Activated T-helper 1 cell treated with Interleukin-2 at 50 U/mL for 16 hours (primary cell): ENCODE measurements at places on chromosomes 7 and 10.

DNA sequence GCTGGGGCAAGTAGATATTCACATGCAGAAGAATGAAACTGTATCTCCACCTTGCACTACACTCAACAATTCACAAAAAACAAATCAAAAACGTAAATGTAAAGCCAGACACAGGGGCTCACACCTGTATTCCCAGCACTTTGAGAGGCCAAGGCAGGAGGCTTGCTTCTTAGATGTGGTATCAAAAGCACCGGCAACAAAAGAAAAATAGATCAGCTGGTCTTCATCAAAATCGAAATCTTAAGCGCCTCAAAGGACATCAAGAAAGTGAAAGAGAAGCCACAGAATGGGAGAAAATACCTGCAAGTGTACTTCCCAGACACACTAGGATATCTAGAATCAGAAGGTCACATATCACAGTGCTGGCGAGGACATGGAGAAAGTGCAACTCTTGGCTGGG, 31.3 kb downstream of the GPER1 start:
- DNase-seq, result no peak

- no peak for DNase-seq
Observed at GRCh38 chr10:92761571-92761970, 71.8 kb downstream of the HHEX start.

GRCh38 chr10:97759158-97759887, 12.5 kb downstream of the SFRP5 start:
- no peak for DNase-seq

DNA sequence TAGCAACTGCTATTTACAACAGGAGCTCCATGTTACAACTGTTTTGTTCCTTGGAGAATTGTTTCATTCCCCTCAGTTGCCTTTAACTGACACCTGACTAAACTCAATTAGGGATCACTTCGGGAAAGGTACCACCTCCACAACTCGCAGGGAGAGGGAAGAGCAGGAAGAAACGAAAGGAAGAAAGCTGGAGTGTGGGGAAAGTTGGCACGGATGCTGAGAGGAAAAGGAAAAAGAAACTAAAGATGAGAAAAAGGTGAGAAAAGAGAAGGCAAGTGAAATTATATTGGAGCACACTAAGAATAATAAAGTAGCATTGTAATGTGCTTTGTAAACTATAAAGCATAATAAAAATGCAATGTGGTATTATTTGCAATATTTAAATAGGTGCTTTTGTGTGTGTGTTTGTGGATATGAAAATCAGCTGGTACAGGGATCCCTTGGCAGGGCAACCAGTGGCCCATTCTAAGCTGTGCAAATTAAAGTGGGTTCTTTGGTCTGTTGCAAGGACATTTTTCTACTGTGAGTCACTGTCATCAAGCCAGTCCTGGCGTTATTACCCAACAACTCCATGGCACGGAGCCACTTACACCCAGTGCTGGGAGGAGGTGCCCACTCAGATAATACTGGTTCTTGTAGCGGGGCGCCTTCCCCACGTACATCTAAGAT, 45.9 kb downstream of the HIPK2 start:
- no peak for DNase-seq

GRCh38 chr10:15703151-15703880, 16.4 kb downstream of the ITGA8 start:
- no peak for DNase-seq

- DNase-seq, result no peak
Observed at GRCh38 chr10:8975535-8975934, 921.0 kb downstream of the GATA3 start.

DNA sequence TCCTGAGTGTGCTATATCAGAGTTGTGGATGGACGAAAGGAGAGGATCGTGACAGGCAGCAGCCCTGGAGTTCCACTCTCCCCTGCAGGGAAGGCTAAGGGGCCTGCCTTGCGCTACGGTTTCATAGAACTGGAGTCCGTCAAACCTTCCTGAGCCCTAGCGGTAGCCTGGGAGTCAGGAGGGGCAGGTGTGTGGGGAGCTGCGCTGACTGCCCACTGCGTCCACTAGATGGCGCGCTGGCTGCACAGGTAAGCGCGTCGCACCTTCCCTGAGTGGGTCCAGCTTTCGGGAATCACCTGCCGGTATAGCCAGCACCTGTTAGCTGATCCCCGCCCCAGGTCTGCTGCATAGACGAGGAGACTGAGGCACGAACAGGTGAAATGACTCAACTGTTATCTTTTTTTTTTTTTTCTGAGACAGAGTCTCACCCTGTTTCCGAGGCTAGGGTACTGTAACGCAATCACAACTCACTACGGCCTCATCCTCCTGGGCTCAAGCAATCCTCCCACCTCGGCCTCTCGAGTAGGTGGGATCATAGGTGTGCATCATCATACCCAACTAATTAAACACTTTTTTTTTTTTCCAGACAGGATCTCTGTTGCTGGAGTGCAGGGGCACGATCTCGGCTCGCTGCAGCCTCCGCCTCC, 20.2 kb upstream of the BAIAP2L1 start:
- peak; percentile 33 for DNase-seq

- DNase-seq, result peak; percentile 60
Observed at GRCh38 chr7:100604028-100604975, 2.1 kb downstream of the PCOLCE start.
